ENCODE measurements at places on chromosomes 6 and 20.
A peak's percentile ranks its signal among the peaks of the same experiment; 100 is the strongest.

- DNase-seq = no peak
Observed at GRCh38 chr6:25833136-25833535, 1.3 kb upstream of the SLC17A1 start.

- DNase-seq = no peak
Observed at GRCh38 chr6:92109256-92109655, 1310.1 kb downstream of the EPHA7 start.

DNA sequence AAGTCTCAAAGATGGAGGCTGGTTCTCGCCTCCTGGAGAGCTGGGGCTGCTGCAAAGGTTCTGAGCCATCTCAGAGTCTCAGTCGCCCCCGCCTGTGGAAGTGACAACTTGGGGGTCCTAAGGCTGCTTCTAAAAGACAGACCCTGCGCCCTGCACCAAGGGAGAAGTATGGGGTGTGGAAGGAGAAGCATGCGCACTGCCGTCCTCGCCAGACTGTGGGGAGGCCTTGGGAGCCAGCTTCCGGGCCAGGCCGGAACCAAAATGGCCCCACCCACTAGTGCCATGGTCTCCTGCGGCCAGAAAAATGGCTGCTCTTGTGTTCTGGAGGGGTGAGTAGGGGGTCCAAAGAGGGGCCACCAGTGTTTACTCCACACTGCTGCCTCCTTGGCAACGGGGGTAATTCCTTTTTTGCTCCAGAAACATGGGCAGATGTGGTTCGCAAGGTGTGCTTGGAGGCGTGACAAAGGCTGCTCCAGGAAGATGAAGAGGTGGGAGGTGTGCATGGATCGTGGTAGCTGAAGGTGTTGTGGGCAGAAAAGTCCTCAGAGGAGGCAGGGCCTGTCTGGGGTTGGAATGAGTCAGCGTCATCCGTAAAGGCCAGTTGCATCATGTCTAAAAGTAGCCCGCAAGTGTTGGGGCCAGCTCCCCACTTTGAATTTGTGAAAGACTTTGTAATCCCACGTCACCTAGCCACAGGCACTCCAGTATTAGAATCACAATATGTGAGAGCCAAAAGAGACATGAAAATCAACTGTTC is 329.8 kb upstream of the SOX4 start:
- DNase-seq = no peak

- no peak for DNase-seq
Observed at GRCh38 chr6:52724042-52724405, 39.3 kb downstream of the GSTA2 start.

GRCh38 chr6:116326996-116327395 is 43.8 kb upstream of the DSE start:
- no peak for DNase-seq

DNA sequence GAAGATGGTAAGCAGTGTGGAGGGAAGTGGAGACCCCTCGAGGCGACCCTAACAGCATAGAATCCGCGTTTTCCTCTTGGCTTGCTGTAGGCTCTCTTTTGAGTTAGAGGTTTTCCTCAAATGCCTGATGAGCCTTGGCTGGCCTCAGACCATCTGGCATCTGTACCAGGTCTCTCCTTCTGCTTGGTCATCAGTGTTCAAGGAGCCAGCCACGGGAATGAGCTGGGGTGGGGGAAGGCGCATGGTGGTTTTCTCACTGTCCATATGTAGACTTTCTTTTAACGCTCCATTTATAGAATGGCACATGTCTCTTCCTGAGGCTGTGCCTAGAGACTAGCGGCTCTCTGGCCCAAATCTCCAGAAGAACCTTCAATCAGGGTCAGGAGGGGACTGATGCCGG is 8.1 kb upstream of the GUCA1A start:
- no peak for DNase-seq

DNA sequence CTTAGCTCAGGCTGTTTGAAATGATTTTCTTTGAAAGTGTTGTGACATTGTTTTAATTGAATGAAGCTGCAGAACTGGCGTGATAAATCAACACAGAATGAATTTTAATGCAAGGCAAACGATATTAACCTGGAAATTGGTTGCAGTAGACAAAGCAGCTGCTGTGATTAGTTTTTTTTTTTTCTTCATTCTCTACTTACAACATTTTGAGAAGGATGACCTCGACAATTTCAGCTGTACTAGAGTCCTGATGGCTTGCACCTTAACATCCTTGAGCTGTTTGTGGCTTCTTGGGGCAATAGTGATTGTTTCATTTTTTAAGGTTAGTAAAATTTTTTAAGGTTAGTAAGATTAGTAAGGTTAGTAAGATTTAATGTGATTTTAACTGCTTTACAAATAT is 54.2 kb downstream of the QKI start:
- DNase-seq = no peak

GRCh38 chr6:15822835-15823234 is 160.0 kb upstream of the DTNBP1 start:
- no peak for DNase-seq

- DNase-seq = no peak
Observed at GRCh38 chr6:79648328-79648727, 17.2 kb downstream of the SH3BGRL2 start.

- DNase-seq = no peak
Observed at GRCh38 chr6:7159790-7160525, 52.2 kb downstream of the RREB1 start.

GRCh38 chr6:137256350-137257103 is 37.3 kb upstream of the IFNGR1 start:
- DNase-seq = no peak

DNA sequence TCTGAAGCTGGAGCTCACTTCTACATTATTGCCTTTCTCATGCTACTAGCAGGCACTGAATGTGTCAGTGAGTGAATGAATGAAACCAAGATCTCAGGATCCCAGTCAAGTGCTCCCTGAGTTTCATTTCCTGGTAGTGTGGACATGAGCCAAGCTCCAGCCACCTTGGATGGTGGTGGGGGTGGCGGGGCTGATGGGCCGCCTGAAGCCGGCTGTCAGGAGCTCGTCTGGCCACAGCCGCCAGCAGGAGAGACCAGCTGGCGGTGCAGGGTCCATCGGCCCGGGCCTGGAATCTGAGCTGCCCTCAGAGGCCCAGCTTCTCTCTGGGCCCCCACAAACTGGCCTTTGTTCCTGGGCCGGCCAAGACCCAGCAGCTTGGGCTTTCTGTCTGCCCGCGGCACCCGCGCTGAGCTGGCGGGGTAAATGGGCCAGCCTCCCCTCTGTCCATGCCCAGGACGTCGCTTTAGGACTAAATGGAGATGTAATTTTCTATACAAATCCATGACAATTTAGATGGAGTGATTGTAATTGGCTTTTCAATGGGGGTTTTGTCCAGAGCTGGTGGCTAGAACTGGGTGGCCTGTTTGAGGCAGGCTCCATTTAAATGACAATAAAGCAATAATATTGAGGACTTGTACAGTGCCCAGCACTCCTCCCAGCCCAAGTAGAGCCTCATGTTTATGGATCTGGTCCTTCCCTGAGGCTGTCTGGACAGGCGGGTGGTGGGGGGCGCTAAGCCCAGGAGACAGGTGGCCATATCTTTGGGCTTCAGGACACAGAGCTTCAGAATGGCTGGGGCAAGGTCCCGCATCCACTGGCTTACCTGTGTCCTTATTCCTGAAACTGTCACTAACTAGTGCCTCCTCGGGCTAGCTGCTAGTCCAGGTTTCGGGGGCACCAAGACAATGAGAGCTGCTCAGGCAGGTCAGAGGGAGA is 43.5 kb downstream of the NOL4L start:
- no peak for DNase-seq

GRCh38 chr6:154350293-154350692 is 6.3 kb downstream of the IPCEF1 start:
- DNase-seq = no peak

DNA sequence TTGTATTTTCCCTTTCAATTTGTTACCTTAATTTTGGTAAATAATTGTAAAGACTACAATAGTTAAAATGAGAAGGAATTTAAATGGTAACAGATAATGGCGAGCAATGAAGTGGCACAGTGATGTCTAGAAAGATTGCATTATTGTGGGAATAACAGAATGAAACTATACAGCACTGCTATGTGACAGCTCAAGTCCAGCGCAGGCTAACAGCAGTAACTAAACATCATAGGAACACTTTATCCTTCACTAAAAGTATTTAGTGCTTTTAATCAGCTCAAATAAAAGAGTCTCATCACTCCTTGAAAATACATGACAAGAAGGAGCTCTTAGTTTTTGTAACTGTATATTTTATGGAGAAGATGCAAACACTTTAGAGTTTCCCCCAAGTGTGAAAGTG is 190.8 kb downstream of the TENT5A start:
- DNase-seq = no peak

DNA sequence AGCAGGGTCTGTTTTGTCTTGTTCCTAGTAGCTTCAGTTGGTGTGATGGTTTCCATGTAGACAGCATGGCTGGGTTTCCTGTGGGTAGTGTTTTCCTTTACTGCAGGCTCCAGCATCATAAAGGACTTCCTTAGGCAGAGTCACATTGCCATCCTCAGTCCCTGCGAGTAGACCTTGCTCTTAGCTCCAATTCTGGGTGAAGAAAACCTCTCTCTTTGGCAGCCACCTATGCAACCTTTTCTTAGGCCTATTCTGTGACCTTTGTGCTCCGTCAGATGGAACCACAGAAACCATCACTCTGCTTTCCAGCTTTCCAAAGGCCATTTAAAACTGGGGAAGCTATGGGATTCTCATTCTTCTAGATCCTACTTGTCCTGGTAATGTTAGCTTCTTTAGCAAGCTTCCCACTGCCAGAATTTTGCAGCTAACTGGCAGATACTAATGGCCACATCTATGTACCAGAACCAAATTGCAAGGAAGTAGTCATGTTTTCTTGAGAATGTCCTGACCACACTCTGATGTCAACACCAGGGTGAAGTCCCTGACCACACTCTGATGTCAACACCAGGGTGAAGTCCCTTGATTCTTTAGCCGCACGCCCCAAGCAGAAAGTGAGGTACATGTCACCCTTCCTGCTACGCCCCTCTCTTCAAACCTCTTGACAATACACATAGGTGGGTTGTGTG is 646.6 kb upstream of the HS3ST5 start:
- DNase-seq = no peak

GRCh38 chr20:38227420-38228360 is 32.8 kb downstream of the KIAA1755 start:
- no peak for DNase-seq

- no peak for DNase-seq
Observed at GRCh38 chr6:40845553-40845952, 193.5 kb downstream of the UNC5CL start.

DNA sequence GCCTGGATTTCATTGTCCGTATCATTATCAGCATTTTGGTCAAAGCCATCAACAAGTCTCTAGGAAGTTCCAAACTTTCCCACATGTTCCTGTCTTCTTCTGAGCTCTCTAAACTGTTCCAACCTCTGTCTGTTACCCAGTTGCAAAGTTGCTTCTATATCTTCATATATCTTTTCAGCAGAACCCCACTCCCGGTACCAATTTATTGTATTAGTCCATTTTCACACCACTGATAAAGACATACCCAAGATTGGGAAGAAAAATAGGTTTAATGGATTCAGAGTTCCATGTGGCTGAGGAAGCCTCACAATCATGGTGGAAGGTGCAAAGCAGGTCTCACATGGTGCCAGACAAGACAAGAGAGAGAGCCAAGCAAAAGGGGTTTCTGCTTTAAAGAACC is 293.2 kb downstream of the EPM2A start:
- DNase-seq = no peak

GRCh38 chr6:122429323-122429722 is 29.9 kb downstream of the HSF2 start:
- DNase-seq = no peak

DNA sequence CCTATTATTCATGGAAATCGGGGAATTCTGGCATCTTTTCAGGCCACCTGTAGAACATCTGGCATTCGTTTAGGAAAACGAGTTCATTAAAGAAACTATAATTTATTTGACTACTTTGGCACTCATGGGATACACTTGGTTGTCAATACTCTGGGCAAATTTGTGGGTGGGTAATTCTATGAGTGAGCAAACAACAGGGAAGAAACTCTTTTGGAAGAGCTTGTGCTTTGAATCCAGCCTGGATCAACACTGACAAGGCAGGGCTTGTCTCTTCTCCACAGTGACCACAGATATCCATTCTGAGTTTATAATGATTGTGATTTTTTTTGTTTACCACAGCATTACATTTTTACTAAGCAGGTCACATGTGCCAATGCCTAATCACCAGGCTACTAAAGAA is 394.7 kb downstream of the THBS2 start:
- DNase-seq = no peak

GRCh38 chr6:138307816-138308730 is 69.6 kb upstream of the SMIM28 start:
- DNase-seq = no peak

- DNase-seq = no peak
Observed at GRCh38 chr20:37741055-37741454, 47.2 kb downstream of the CTNNBL1 start.

DNA sequence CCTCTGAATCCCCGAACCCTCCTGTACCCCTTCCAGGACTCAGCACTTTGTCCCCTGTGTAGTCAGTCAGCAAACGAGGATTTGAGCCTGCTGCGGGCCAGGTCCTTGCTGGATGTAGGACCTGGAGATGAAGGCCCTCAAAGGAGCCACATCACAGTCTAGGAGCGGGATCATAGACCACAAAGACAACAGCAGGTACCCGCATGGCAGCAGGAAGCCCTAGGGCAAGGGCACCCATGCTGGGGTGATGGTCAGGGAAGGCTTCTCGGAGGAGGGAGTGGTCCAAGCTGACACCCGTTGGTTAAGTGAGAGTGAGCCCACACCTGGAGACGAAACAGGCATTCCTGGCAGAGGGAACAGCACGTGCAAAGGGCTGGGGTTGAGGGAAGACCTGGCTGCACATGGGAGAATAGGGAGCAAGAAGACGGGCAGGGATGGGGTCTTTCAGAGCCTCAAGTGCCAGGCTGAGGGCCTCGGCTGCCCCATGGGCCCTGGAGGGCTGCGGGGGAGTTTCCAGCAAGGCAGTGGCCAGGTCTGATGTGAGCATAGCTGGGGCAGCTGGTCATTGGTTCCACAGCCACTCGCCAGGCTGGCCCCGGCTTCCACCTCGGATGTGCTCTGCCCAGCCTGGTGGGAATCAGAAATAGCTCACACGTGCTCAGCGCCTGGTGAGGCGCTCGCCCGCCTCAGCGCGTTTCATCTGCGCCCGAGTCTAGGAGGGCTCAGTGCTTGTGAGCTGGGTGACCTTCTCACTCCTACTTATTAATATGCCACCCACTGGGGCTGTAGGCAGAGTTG is 15.0 kb downstream of the DLGAP4 start:
- no peak for DNase-seq

GRCh38 chr6:147204060-147204785 is at the start of gene STXBP5:
TSS of gene STXBP5 (plus strand) at chr6:147204417. CDS start at chr6:147204533, 116 bp downstream.
- no peak for DNase-seq

GRCh38 chr6:31734821-31735406 is 1.4 kb downstream of the CLIC1 start:
- peak; percentile 43 for DNase-seq

DNA sequence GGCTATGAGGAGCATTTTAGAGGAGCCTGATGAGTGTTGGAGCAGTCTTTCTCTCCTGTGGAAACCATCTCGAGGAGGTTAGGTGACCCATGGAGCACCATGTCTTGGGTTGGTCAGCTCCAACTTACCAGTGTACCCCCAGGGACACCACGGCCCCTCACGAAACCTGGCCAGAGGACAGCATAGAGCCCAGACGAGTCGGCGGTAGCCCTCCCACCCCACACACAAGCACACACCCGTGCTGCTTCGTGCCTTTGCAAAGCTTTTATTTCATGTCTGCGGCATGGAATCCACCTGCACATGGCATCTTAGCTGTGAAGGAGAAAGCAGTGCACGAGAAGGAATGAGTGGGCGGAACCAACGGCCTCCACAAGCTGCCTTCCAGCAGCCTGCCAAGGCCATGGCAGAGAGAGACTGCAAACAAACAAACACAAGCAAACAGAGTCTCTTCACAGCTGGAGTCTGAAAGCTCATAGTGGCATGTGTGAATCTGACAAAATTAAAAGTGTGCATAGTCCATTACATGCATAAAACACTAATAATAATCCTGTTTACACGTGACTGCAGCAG is 53.6 kb downstream of the EZR start:
- DNase-seq = no peak

All from stimulated activated CD8-positive, alpha-beta memory T cell treated with anti-CD3 and anti-CD28 coated beads, Interleukin-15, amount 100 ng/mL, for 4 hours (primary cell).